ENCODE measurements at places on chromosomes 11 and 22. TPM values are rescaled to one million over a fixed set of nuclear protein-coding genes. Genes with fewer than 3 reads are reported as not detected.

TRIM29 gene
- not detected for total RNA-seq

CATSPER1 gene
- not detected for total RNA-seq

KCNQ1OT1 gene
- total RNA-seq = 1.7 TPM

NCF4 gene
- not detected for total RNA-seq

UPK3A gene
- not detected for total RNA-seq

GRIA4 gene
- total RNA-seq = not detected

TEX54 gene
- not detected for total RNA-seq

CFAP300 gene
- total RNA-seq = 0.67 TPM

CPT1B gene
- 15.5 TPM for total RNA-seq

OR52A1 gene
- not detected for total RNA-seq

CTSF gene
- total RNA-seq = 46.1 TPM

MS4A15 gene
- not detected for total RNA-seq

TRIOBP gene
- 54.6 TPM for total RNA-seq

PATE2 gene
- not detected for total RNA-seq

DKK3 gene
- 3.1 TPM for total RNA-seq

PELI3 gene
- total RNA-seq = 17.2 TPM
